ENCODE measurements at places on chromosomes 11 and 22.

GRCh38 chr11:129703846-129704245 is 111.8 kb upstream of the TMEM45B start:
- DNase-seq, result no peak

DNA sequence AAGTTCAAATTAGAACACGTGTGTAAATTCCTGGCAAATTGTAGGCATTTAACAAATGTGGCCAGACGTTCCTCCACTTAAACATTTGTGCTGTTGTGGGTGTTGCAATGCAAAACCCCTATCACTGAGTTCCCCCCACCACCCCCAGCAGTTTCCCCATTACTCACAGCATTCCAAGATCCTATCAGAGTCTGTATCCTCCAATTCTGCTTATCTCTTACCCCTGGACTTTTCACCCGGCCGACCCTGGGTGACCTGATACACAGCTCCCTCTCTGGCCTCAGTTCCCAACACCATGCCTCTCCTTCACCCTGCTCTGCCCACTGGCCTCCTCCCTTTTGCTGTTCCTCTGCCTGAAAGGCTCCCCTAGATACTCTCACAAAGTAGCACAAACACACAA is 31.4 kb upstream of the AQP11 start:
- no peak for DNase-seq

- DNase-seq, result no peak
These were observed 602 bp upstream of the INPP5J start for GRCh38 chr22:31122196-31122531.

- peak; percentile 72 for DNase-seq
These were observed 37.9 kb downstream of the NECTIN1 start for GRCh38 chr11:119691020-119691666.

DNA sequence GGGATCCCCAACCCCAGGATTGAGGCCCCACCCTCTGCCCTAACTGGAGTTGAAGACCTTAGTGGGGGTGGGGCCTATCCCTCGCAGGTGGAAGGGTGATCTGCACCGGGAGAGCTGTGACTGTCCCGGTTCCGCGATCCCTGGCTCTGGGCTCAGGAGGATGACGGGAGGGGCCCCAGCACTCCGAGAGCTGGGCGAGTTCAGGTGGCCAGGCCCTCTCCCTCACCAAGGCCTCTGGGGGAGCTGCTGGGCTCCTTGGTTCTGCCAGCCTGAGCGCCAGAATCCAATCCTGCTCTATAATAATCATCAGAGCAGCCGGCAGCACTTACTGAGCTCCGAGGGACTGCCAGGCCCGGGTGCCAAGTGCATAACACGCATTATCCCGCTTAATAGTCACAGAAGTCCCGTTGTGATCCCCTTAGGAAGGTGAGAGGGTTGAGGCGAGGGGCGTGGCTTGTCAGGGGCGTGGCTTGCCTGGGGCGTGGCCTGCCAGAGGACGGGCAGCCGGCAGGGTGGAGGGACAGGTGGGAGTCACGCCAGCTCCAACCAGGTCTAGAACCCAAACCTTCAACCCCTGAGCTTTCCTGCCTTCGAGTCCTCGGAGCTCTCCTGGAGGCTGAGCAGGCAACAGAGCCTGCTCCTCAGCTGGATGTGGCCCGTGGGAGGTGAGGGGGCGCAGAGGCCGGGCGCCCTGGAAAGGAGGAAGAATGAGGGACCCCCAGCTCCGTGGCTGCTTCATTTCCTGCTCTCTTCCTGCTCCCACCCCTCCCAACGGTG is 7.3 kb upstream of the SYT7 start:
- DNase-seq, result no peak

DNA sequence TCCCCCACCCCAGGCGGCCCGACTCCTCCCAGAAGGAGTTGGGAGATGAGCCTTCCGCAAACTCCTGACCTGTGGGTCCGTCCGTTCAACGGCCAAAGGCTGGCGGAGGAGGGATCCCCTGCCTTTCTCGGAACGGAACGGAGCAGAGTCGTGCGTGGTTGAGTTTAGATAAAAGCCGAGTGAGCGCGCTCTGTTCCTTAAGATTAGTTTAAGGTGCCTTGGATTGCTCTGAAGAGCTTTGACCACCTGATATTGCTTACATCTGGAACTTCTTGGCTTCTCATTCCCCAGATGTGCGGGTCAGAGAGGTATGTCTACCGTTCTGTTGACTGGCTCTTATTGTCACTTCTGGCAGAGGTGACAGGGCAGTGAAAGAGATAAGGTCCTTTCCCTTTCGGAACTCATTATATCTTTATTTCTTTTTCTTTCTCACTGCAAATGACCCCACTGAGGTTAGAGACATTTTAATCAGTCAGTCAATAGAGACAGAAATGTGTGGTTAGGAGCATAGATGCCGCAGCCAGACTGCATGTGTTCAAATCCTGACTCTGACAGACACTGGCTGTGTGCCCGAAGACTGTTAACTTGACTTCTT is at the start of gene TRIM6:
Gene TRIM6, plus strand, starts transcription at position 31 of the 595 bp plus-strand sequence. Its CDS starts 261 bp downstream, at position 292.
- no peak for DNase-seq

- no peak for DNase-seq
These were observed 12.4 kb upstream of the DSCAML1 start for GRCh38 chr11:117809236-117810055.

GRCh38 chr11:16750417-16750816 is 12.0 kb downstream of the C11orf58 start:
- DNase-seq, result no peak

DNA sequence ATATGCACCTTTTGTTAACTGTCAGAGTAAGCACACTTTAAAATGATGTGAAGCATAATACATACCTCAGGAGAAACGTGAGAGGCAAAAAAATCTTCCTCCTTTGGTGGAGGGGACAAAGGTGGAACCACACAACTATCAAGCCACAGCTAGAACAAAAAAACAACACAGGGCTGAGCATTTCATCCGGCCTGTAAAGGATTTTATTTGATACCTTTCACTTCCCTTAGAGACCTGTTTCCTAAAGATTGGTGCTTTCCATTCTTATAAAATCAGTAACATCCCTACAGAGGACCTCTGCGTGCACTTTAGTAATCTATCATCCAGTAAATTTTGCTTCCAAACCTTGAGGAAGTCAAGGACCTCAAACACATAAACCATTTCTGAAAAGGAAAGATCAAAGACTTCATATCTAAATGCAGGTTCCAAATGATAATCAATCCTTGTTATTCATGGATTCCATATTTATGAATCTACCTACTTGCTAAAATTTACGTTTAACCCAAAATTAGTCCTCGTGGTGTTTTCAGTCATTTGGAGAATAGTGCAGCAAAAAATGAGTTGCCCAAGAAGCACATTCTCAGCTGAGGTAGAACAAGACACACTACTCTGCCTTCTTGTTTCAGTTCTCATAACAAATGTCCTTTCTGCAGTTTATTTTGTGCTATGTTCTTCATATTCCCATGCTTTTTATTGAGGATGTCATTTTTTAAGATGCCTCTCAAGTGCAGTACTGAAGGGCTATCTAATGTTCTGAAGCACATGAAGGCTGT is 22.7 kb downstream of the ARFGAP3 start:
- DNase-seq, result no peak

GRCh38 chr11:12807621-12808020 is 133.4 kb downstream of the TEAD1 start:
- no peak for DNase-seq

- no peak for DNase-seq
These were observed 1.4 kb downstream of the TTC12 start for GRCh38 chr11:113315811-113316210.

- no peak for DNase-seq
These were observed 69.0 kb downstream of the ZC3H12C start for GRCh38 chr11:110162216-110162615.

DNA sequence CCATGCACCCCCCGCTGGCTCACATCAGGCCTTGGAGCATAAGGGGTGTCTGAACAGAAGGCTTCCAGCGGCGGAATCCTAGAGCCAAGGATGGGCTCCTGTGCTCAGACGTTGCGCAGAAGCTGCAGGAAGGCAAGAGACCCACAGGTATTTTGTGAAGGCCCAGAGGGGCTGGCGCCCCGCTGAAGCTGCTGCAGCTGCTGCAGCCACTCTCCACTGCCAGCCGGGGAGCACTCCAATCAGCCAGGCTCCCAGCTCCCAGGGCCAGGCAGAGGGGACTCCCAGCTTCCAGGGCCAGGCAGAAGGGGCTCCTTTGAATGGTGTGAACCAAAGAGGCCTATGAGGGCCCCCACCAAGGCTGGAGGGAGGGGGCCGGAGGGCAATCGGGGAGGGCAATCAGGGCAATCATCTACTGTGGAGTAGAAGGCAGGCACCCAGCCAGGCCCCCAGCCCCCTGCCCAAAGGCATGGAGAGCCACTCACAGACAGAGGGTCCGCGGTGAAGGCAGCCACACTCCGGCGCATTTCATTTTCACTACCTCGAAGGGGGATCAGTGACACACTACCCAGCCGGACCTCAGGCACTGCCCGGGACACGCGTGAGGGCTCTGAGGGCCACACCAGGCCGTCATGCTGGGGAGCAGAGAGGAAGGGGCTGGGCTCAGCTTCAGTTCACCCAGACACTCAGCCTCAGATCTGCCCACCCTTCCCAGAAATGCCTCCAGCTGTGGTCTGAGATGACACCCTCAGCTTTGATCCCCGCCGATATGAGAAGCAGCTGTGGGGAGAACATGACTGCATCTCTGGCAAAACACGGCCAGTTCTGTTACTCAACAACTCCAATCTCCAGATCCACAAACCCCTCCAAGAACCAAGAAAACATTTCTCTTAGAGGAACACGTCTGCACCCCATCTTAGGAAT is 11.6 kb upstream of the PDE2A start:
- no peak for DNase-seq

GRCh38 chr22:17938484-17938924 is 85.9 kb downstream of the MICAL3 start:
- DNase-seq, result no peak

DNA sequence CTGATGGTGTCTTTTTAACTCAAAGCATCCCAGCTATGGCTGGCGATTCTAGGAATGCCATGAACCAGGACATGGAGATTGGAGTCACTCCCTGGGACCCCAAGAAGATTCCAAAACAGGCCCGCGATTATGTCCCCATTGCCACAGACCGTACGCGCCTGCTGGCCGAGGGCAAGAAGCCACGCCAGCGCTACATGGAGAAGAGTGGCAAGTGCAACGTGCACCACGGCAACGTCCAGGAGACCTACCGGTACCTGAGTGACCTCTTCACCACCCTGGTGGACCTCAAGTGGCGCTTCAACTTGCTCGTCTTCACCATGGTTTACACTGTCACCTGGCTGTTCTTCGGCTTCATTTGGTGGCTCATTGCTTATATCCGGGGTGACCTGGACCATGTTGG is 20.1 kb downstream of the KCNJ5 start:
- no peak for DNase-seq

GRCh38 chr11:62666259-62666926 is 1.3 kb downstream of the CSKMT start:
- no peak for DNase-seq

GRCh38 chr11:46237248-46238077 is 40.0 kb upstream of the CREB3L1 start:
- DNase-seq, result no peak

DNA sequence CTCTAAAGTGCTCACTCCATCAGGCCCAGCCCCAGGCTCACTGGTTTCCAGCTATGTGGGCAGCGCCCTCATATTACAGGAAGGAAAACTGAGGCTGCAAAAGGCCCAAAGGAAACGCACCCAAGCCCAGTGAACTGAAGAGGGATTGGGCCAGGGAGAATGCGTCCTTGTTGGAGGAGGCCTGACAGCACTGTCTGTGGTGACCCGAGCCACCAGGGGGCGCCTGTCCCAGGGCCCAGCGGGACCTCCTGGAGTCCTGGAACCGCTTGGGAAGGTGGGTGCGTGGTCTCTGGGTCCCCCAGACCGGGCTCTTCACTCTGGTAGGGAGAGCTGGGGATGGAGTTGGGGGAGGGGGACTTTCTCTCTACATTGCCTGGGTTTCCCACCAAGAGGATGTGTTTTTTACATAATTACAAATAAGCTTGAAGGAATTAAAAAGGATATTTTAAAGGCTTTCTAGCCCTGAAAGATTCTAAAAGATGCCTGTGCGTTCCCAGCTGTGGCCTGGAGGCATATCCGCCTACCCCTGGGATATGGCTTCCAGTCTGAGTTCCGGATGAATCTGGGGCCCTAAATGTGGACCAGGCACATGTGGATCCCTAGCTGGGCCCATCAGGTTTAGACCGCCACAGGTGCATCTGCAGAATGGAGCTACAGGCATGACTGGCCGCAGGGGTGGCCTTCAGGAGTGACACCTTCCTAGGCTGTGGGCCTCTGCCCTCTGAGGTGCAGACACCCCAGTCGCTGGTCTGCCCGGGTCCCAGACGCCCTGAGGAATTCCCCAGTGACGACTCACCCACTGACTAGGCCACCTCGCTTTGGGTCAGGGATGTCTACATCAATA is 4.2 kb downstream of the SPI1 start:
- peak; percentile 23 for DNase-seq

- no peak for DNase-seq
These were observed 8.9 kb upstream of the OPCML start for GRCh38 chr11:133541021-133541719.

- no peak for DNase-seq
These were observed 50.6 kb downstream of the LGR4 start for GRCh38 chr11:27421819-27422494.

DNA sequence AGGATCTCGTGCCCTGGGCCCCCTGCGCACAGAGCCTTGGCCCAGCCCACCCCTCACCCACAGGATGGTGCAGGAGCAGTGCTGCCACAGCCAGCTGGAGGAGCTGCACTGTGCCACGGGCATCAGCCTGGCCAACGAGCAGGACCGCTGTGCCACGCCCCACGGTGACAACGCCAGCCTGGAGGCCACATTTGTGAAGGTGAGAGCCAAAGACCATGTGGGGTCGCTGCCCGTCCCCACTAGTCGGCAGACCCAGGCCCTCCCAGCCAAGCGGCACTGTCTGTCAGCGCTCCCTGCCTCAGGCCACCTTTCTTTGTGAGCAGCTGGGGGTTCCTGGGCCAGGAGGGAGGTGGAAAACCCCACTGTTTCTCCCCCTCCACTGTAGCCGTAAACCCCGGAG is 22.8 kb downstream of the FBLN1 start:
- DNase-seq, result no peak

DNA sequence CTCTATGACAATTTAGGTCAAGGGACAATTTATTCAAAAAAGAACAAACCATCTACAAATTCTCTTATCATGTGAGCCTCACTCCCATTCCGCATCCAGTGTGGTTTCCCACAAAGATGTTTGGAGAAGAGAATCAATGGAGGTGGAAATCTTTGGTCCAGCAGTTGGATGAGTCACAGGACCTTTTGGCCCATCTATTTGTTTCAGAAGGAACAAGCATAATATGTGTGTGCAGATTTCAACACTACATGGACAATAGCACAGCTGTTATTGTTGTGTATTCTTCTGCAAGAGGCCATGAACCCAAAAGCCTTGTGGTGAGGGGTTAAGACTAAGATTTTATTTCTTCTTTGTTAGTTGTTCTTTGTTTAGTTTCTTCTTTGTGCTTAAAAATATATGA is 61.6 kb downstream of the OR10A6 start:
- DNase-seq, result no peak

DNA sequence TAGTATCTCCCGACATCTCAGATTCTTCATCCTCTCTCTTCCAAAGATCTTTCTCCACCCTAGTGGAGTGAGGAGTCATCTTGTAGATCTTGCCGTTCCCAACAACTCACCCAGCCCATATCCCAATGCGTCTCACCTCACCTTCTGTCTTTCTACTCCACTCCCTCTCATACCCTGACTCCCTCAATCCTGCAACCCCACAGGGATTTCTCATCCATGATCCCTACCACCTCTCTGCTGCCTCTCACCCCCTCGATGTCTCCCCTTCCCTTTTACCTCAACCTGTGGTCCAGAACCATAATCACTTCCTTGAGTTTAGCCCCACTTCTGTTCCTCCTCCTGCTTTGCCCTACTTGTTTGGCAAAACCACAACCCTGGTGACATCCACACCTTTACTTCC is 41.7 kb downstream of the OTOG start:
- no peak for DNase-seq

Measured in KG1 (cell line).